Naive thymus-derived CD8-positive, alpha-beta T cell (primary cell): ENCODE measurements at places on chromosomes 6 and 20.

DNA sequence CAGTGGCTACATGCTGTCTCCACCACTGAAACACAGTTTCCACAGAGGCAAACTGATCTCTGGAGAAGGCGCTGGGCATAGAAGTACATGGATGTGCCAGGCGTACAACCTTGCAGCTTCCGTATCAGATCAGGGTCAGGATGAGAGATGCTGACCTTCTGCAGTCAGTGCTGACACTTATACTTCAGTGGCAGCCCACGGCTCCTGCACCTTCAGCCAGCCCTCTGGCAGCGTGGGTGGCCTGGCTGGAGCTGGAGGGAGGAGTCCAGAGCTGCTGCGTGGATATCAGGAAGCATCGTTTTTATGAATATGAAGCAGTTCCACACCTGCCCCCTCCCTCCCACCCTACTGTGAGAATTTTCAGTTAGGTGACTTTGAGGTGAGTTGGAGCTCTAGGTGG lies 149.3 kb downstream of the CFAP61 start:
- H3K36me3 ChIP-seq: no peaks in the 10 kb centered on the region
- no peak for DNase-seq
- no peak overlapping the region for H3K4me3 ChIP-seq
- H3K4me1 ChIP-seq: no peaks in the 10 kb centered on the region
- H3K27me3 ChIP-seq: peaks cover 23% of the 10 kb centered on the region

DNA sequence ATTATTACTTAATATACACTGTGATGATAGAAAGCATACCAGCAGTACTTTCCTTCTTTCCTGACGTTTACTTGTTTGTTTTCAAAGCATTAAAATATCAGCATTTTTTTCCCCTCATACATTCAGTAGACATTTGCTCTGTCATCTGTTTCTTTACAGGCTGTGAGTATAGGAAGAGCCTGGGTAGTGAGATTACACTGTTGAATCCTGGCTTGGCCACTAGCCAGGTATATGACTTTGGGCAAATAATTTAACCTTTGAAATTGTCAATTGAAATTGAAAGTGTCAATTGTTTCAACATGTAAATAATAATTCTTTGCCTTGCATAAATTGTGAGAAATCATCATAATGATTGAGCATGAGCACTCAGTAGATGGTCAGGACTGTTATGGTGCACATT lies 336.2 kb downstream of the CDKAL1 start:
- no peak overlapping the region for H3K27ac ChIP-seq
- H3K4me3 ChIP-seq: no peak overlapping the region
- H3K36me3 ChIP-seq: peaks cover 9% of the 10 kb centered on the region
- no peak for DNase-seq

- no peak overlapping the region for H3K4me3 ChIP-seq
- DNase-seq: no peak
- H3K4me1 ChIP-seq: peaks cover 2% of the 10 kb centered on the region
- no peak overlapping the region for H3K27ac ChIP-seq
Measured at GRCh38 chr6:165658395-165659058, 4.5 kb downstream of the PDE10A start.

DNA sequence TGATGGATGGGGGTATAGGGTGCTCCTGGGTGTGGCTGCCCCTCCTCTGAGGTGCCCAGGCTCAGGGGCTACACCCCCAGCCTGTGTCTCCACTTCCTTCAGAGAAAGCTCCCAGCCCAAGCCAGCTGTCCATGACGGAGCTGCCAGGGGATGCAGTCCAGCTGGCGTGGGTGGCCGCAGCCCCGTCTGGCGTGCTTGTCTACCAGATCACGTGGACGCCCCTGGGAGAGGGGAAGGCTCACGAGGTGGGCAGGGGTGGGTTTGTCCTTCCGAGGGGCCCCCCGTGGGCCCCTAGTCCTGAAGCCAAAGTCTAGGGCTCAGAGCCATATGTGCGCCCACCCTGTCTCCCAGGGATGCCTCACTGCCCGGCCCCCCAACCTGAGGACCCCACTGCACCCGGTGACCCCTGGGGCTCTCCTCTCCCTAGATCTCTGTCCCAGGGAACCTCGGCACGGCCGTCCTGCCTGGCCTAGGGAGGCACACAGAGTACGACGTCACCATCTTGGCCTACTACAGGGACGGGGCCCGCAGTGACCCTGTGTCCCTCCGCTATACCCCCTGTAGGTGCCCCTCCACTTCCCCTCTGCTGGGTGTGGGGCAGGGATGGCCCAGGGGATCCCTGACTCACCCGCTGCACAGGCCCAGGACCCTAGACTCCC lies 19.8 kb downstream of the COL20A1 start:
- H3K36me3 ChIP-seq: no peaks in the 10 kb centered on the region
- peaks cover 2% of the 10 kb centered on the region for H3K4me1 ChIP-seq
- no peak for DNase-seq

GRCh38 chr6:93164781-93165180 lies 254.6 kb downstream of the EPHA7 start:
- H3K36me3 ChIP-seq: no peaks in the 10 kb centered on the region
- no peak for DNase-seq
- H3K27me3 ChIP-seq: no peaks in the 10 kb centered on the region
- H3K4me3 ChIP-seq: no peak overlapping the region
- H3K4me1 ChIP-seq: no peaks in the 10 kb centered on the region
- no peak overlapping the region for H3K27ac ChIP-seq

DNA sequence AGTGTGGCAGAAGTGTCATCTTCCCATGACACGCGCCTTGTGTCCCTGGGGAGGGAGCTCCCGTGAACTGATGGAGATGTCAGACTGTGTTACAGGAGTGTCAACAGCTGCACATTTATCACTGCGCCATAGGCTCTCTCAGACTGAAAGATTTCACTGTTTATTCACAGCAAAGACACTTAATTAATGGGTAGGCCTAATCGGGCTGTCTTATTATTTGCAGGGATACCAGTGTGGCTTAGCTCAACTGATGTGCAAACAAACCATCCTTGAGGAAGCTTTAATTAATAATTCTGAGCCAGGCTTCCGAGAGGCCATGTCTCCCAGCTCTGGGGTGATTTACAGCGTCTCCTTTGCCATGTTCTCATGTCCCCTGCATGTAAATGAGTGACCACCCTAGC lies 771.0 kb downstream of the QKI start:
- no peaks in the 10 kb centered on the region for H3K4me1 ChIP-seq
- H3K36me3 ChIP-seq: no peaks in the 10 kb centered on the region
- H3K4me3 ChIP-seq: no peak overlapping the region

- H3K27me3 ChIP-seq: no peaks in the 10 kb centered on the region
- no peak overlapping the region for H3K27ac ChIP-seq
- no peak overlapping the region for H3K4me3 ChIP-seq
Measured at GRCh38 chr6:12235341-12235740, 54.8 kb upstream of the EDN1 start.

- no peak overlapping the region for H3K27ac ChIP-seq
- peaks cover 25% of the 10 kb centered on the region for H3K4me1 ChIP-seq
- H3K27me3 ChIP-seq: peaks cover 4% of the 10 kb centered on the region
- no peak overlapping the region for H3K4me3 ChIP-seq
- peaks cover 12% of the 10 kb centered on the region for H3K36me3 ChIP-seq
Measured at GRCh38 chr6:170284126-170284773, 6.6 kb downstream of the DLL1 start.
